ENCODE measurements at places on chromosomes 1 and 21.

DNA sequence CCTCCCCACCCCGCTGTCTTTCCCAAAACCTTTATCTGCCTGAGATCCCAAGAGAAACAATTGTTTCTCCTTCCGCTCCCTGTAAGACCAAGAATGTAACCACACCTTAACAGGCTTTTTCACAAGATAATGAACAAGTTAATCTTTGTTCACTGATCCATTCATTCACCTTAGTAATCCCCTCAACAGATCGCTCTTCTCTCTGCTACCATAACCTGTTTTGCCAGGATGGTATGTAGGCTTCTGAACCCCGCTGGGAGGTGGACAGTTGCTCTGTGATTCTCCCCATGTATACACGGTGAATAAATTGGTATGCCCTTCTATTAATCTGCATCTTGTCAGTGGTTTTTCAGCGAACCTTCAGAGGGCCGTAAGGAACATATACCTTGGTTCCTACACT is 18.7 kb upstream of the RGSL1 start:
- no peak for DNase-seq

- no peak for DNase-seq
These were observed 638.0 kb downstream of the KCNT2 start for GRCh38 chr1:195970209-195970608.

DNA sequence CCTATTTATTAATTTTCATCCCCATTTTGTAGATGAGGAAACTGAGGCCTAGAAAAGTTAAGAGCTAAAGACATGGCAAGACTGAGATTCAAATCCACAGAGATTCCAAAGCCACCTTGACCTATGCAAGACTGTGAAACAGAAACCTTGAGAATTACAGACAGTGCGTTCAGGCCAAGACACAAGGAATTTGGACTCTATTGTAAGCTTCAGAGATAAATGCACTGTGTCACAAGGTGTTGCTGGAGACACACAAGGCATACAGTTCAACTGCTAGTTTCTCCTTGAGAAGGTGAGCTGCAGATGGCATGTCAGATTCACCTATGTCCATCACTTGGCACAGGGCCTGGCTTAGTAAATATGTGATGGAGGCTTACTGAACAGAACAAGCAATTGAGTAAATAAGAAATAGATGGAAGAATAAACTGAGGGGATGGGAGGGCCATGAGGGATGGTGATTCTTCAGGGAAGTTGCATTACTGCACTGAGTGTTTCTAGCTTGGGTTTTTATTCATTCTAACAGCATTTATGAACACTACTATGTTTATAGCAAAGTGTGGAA is 215.0 kb downstream of the DAB1 start:
- no peak for DNase-seq

- DNase-seq = no peak
These were observed 26.0 kb downstream of the VAMP4 start for GRCh38 chr1:171715813-171716251.

DNA sequence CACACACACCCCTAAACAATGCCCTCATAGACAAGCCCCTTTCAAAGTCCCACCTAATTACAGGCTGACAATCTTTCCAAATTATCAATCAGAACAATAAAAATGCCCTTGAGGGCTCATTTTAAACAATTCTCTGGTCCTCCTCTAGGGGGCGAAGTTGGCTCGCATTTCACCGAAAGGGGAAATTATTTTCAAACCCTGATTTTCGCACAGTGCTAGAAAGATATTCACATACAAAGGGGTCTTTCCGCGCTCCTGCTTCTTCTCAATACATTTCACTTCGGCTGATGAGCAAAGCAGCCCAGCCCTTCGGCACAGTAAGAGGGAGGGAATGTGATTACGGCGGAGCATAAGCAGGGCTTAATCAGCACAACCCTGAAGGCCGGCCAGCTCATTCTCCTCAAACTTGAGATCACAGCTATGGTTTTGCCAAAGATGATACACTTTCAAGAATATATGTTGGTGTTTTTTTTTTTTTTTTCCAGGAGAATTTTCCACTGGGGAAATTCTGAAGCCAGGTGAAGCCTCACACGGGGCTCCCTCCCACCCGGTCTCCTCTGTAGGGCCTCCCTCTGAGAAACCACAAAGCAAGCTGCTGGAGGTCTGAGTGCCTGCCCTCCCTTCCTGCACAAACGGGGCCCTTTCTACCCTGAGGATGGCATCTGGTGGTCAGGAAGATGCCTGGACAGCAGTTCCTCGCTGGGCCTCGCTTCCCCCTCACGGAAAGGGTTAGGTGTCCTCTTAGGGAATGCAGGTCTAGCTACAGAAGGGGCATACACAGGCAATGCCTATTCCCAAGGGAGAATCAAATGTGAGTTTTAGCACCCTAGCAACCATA is 66.9 kb downstream of the GNG12 start:
- DNase-seq = peak; percentile 85

GRCh38 chr1:4655674-4656532 is 1.5 kb downstream of the AJAP1 start:
- peak; percentile 80 for DNase-seq

GRCh38 chr1:222547260-222547614 is 667 bp downstream of the HHIPL2 start:
- DNase-seq = no peak

- DNase-seq = no peak
These were observed 7.9 kb upstream of the C1orf52 start for GRCh38 chr1:85267313-85267712.

GRCh38 chr1:245888809-245889208 is 618.3 kb downstream of the SMYD3 start:
- DNase-seq = peak; percentile 19

DNA sequence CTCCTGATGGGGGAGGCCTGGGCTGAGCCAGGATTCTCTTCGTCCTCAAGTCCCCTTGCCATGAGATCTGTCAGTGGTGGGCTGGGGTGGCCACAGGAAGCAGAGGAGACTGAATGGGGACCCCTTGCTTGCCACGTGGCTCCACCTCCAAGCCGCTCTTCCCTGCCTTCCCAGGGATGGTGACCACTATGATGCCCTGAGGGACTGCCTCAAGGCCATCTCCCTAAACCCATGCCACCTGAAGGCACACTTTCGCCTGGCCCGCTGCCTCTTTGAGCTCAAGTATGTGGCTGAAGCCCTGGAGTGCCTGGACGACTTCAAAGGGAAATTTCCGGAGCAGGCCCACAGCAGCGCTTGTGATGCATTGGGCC is 20.9 kb upstream of the TMEM222 start:
- DNase-seq = no peak

- peak; percentile 86 for DNase-seq
These were observed 85.6 kb downstream of the STUM start for GRCh38 chr1:226634166-226634588.
